ENCODE measurements at places on chromosomes 2 and 18.

GRCh38 chr2:196927376-196928225 is 1.1 kb upstream of the PGAP1 start:
- no peak for DNase-seq

- no peak for DNase-seq
Measured at GRCh38 chr2:31161637-31162036, 23.4 kb upstream of the GALNT14 start.

- DNase-seq: no peak
Measured at GRCh38 chr2:172947461-172948153, 128.0 kb upstream of the MAP3K20 start.

GRCh38 chr2:62923242-62923641 is 127.4 kb upstream of the OTX1 start:
- no peak for DNase-seq

GRCh38 chr2:100542418-100542817 is 20.4 kb upstream of the PDCL3 start:
- no peak for DNase-seq

GRCh38 chr2:70988726-70989648 is 5.7 kb downstream of the TEX261 start:
- no peak for DNase-seq

GRCh38 chr2:45944074-45944473 is 292.6 kb downstream of the PRKCE start:
- no peak for DNase-seq

DNA sequence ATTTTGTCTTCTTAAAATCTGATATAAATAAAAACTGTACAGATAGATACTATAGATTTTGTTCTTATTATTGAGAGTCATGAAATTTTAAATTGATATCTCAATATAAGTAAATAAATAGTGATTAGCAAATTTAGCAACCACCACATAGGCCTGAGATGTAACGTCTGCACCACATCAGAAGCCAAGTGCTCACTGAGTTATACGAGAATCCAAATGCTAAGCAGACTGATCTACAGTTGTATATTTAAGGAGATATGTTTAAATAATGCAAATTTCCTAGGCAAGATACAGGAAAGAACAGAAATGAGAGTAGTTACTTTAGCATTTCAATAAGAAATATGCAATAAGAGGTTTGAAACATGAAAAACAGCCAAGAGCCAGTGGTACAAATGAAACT is 85.2 kb upstream of the UNC80 start:
- no peak for DNase-seq

DNA sequence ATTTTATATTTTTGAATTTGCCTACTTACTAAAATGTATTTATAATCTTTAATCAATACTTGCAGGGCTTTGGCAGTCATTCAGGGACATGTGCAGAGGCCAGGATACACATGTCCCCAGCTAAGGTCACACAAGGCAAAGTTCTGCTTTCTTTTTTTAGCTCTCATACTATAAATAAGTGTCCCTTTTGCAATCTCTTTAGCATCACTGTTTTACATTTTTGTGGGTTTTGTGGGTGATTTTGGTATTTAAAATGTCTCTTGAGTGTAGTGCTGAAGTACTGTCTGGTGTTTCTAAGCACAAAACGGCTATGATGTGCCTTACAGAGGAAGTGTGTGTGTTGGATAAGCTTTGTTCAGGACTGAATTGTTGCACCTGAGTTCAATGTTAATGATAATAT is 309.0 kb upstream of the GULP1 start:
- no peak for DNase-seq

- no peak for DNase-seq
Measured at GRCh38 chr2:59322005-59322404, 1080.9 kb upstream of the FANCL start.

GRCh38 chr18:23259701-23260681 is 124.7 kb downstream of the CABLES1 start:
- DNase-seq: peak; percentile 76

DNA sequence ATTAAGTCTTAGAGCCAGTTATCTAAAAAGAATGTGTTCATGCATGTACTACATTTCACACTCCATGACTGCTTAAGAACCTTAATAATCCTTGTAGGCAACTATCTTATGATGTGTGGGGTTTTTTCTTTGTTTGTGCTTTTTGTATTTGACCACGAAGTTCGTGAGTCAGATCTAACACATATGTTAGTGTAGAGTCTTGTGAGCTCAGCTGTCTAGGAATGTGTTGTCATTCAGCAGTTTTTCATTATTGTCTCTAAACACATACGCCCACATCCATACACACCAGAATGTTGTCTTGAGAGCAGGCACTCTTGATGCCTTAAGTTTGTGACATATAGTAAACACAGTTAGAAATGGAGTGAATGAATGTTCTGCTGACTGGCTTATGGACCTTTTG is 38.4 kb downstream of the CAB39 start:
- DNase-seq: no peak

DNA sequence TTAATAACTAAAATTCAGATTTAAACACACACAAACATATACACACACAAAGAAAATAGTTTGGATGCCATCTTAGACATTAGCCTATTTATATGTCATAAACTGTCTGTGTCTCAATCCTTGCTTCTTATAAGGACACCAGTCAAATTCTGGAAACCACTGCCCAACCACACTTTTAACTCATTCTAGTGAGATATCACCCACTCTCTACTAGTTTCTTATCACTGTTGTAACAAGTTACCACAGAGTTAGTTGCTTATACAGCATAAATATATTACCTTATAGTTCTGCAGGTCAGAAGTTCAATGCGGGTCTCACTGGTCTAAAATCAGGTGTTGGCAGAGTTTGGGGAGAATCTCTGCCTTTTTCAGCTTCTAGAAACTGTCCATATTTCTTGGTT is 239.1 kb downstream of the MTX2 start:
- DNase-seq: no peak

- no peak for DNase-seq
Measured at GRCh38 chr18:55206927-55207326, 247.7 kb upstream of the CCDC68 start.

GRCh38 chr2:166376873-166377272 is 1.1 kb upstream of the SCN9A start:
- DNase-seq: no peak

- DNase-seq: no peak
Measured at GRCh38 chr2:236161531-236161930, 6.7 kb downstream of the GBX2 start.

All from Jurkat, Clone E6-1 (cell line).